ENCODE measurements at places on chromosomes 7 and 10.

- DNase-seq, result no peak
Measured at GRCh38 chr10:48595539-48595932, 9.3 kb downstream of the ARHGAP22 start.

DNA sequence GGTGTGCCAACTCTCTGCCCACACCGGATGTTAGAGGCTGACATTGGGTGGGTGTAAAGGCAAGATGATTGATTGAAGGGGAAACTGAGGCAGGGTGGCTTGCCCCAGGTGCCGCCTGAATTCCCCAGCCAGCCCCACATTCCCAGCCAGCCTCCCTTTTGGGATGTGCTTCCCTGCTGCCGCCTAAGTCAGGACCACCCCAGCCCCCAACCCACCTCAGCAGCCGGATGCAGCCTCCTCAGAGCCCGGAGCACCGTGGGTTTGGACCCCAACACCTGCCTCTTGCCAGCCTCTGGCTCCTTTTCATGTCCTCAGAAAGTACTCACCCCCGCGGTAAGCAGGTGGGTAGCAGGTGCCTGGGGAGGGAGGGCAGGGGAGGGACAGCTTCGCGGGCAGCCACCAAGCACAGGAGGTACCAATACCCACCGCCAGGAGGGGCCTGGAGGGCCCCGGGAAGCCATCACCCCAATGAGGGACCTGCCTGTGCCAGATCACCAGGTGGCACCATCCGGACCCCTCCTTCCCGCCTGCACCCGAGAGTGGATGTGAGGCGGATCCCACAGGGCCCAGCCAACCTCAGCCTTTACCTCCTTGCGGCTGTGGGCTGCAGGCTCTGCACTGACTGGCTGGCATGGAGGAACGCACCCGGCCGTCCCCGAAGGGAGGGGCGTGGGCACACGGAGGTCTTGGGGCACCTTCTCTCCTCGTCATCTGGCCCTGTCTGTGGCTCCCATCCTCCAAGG lies 60.5 kb downstream of the PWWP2B start:
- DNase-seq, result no peak

DNA sequence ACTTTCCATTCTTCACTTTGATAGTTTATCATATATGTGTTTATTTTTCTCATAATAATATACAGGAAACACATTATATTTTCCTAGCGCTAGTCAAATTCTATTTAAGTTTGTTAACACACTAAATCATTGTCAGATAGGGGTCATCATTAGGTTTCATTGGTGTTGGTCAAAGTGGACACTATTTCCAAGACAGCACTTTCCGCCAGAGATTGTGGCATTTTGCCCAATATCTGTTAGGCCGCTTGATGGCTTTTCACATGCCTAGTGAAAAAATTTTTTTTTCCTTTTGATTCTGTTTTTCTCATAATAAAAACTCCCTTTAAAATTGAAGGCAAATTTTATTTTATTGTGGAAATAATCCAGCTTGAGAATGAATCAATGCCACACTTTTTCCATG lies 495.4 kb upstream of the AKR1E2 start:
- no peak for DNase-seq

DNA sequence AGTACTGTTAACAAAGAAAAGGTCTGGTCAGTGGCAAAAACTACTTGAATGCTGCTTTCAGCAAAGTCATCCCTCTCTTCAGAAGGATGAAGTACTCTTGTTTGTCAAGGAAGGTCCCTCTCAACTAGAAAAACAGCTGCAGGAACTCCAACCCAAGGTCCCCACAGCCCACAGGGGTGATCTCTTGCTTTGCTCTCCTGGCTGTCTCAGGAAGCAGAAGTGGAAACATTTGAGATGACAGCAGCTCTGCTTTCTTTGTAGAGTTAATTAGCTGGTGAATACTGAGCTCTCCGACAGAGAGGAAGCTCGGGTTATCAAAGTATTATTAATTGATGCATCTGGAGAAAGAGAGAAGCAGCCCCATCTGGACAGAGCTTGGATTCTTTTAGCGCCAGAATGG lies 25.4 kb upstream of the LRGUK start:
- DNase-seq, result no peak

DNA sequence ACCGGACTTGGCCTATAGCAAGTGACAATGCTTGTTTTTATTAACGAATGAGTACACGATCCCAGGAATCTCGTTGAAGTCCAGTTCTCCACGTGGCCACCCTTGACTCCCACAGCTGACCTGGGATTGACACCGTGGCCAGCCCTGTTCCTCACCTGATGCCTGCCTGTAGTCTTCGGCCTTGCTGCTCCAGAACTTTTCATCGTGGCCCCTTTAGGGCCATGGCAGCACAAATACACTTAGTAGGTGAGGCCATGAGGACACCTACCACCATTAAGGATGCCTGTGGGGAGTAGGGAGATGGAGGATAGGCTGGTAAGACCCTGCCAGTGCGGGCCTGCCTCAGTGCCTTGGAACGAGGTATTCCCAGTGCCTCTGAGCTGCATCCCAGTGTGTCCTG lies 30.6 kb upstream of the INSYN2A start:
- no peak for DNase-seq

DNA sequence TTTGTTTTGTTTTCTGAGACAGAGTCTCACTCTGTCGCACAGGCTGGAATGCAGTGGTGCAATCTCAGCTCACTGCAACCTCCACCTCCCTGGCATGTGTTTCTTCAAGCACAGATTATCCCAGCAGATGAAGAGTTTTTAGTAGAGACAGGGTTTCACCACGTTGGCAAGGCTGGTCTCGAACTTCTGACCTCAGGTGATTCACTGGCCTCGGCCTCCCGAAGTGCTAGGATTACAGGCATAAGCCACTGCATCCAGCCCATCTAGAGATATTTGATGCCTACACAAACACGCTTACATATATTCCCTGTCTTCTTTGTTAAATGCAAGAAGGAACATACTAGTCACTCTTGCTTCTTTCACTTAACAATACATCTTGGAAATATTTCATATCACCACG lies 5.9 kb upstream of the PTF1A start:
- DNase-seq, result no peak

All from stimulated activated CD4-positive, alpha-beta T cell treated with anti-CD3 and anti-CD28 coated beads, TNF-alpha, amount 100 ng/mL, for 24 hours (primary cell).